ENCODE measurements at places on chromosomes 1 and 21. TPM values are rescaled to one million over a fixed set of nuclear protein-coding genes. Genes with fewer than 3 reads are reported as not detected.

DNA sequence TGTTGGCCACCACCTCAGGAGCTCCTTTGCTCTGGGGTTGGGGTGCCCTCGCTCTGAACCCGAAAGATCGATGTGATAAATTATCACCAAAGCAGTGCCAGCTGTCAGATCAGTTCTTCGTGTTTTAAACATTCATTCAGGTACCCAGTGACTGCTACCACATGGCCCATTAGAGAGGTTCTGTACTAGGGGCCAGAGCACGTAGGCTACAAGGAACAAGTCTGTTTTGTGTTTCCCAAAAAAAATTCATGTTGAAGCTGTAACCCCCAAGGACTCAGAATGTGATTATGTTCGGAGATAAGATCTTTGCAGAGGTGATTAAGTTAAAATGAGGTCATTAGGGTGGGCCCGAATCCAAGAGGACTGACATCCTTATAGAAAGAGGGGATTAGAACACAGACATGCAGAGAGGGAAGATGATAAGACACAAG is 526.9 kb downstream of the NPHP4 start:
- no peak for DNase-seq

DNA sequence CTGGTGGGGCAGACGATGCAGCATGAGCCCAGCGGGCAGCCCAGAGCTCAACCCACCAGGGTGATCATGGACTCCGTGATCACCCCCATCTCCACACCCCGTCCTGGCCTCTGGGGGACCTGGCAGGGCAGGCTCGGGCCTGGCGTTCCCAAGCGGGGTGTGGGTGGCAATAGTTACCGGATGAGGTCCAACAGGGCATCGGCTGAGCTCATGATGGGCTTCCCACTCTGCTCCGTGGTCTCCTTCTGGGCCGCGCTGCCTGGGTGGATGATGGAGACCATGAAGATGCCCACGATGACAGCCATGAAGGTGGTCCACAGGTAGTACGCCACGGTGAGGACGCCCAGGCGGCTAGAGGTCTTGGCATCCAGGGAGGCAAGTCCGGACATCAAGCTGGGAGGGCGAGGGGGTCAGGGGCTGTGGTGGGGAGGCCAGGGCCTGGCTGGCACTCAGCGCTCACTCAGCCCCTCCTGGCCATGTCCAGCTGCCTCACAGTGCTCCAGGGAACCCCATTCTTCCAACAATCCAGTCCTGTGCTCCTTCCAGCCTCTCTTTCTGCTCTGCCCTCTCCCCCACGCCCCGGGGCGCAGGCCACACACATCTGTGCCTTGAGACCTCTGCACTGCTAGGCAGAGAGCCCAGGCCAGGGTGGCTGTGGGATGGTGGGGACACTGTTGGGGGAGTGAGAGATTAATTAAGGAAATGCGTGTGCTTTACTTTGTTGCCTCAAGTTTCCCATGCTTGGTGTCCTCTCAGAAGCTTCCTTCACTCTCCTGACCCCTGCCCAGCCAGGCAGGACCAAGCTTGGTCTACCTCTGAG is 27.6 kb downstream of the SLC1A7 start:
- no peak for DNase-seq

DNA sequence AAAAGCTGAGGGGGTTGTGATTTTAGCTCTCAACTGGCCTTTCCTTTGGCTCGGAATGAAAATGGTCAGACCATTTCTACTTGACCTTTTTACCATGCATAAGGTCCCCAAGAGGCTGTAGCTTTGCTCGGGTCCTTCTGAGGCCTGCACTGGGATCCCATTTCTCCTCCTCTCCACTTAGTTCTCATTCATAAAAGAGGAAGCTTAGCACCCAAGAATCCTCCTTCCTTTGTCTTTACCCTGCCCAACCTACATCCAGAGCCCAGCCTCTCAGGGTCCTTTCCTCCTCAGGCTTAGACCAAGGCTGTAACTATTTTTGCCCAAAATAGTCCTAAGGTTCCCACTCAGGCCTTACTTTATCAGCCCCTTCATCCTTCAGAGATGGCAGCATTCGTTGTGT is 6.0 kb upstream of the SLC27A3 start:
- DNase-seq, result no peak

GRCh38 chr1:48906164-48906563 is 129.5 kb upstream of the BEND5 start:
- DNase-seq, result no peak

- no peak for DNase-seq
These were observed 41.1 kb upstream of the IL19 start for GRCh38 chr1:206729507-206729906.

DNA sequence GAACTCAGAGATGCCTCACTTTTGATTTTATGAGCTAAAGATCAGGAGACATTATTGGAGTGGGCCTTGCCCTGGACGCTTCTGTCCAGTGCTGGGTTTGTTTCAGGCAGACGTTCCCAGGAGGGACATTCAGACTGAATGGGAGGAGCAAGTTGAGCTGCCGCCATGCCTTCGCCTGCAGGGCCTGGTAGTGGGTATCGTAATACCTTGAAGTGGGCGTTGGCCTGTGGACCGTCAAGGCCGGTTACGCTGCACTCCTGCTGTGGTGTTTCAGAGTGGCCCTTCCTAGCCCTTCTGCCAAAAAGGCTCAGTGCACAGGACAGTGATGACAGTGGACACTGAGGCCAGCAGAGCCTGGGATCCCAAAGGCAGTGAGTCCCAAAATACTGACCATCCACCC is 1.6 kb downstream of the FAM3B start:
- DNase-seq, result no peak

- no peak for DNase-seq
These were observed 13.8 kb upstream of the KCNA3 start for GRCh38 chr1:110688514-110688913.

GRCh38 chr1:236030534-236030933 is 34.4 kb downstream of the NID1 start:
- peak; percentile 95 for DNase-seq

- DNase-seq, result no peak
These were observed 11.1 kb upstream of the RCC1 start for GRCh38 chr1:28494737-28495136.

- no peak for DNase-seq
These were observed 32.2 kb downstream of the TRIM62 start for GRCh38 chr1:33149453-33150190.

DNA sequence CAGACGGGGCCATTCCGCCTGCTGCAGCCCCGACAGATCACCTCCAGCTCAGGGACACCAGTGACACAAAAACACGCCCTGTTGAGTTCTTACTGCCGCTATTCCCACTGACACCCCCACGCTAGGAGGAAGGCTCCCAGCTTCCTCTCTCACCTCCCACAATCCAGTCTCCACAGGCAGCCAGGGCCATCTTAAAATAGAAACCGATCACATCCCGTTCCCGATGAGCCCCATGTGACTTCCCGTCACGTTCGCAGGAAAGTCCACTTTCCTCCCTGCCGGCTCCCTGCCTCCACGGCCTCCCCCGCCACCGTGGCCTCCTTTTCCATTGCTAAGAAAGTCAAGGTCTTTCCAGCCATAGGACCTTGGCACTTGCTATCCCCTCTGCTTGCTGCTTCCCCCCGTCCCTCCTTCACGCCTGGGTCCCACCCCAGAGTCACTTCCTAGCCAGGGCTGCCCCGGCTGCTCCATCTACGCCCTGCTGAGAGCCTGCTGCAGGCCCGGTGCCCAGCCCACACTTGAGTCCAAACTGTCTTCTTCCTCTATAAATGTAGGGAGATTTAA is 24.0 kb upstream of the DDOST start:
- no peak for DNase-seq

DNA sequence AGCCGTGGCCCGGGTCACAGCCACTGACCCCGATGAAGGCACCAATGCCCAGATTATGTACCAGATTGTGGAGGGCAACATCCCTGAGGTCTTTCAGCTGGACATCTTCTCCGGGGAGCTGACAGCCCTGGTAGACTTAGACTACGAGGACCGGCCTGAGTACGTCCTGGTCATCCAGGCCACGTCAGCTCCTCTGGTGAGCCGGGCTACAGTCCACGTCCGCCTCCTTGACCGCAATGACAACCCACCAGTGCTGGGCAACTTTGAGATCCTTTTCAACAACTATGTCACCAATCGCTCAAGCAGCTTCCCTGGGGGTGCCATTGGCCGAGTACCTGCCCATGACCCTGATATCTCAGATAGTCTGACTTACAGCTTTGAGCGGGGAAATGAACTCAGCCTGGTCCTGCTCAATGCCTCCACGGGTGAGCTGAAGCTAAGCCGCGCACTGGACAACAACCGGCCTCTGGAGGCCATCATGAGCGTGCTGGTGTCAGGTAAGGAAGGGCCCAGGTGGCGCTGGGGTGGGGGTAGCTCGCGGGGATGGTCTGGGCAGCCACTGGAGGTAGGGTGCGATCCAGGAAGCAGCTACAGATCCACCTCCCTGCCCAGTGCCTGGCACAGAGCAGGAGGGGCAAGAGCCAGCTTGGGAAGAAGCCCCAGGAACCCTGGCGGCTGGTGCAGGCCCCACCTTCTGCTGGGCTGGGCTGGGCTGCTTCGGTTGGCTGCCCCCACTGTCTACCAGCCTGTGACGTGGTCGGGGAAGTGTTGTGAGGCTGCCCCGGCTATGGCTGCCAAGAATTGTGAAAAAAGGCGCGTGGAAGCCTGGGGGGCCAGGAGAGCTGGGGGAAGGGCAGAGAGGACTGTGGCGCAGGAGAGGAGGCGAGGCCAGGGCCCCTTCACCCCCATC is 3.8 kb downstream of the CELSR2 start:
- DNase-seq, result no peak

GRCh38 chr1:198929961-198930599 is 291.2 kb downstream of the PTPRC start:
- DNase-seq, result peak; percentile 62

The SLC37A1 gene
- 0.97 TPM for total RNA-seq

The ZSCAN20 gene
- total RNA-seq, result 7.7 TPM

The HSD3B1 gene
- not detected for total RNA-seq

The KCNK2 gene
- total RNA-seq, result 18.7 TPM

The CLCA4 gene
- total RNA-seq, result not detected

The CDC7 gene
- 5.2 TPM for total RNA-seq
